Epithelial cell of prostate (primary cell): ENCODE measurements at places on chromosomes 7 and 10.

DNA sequence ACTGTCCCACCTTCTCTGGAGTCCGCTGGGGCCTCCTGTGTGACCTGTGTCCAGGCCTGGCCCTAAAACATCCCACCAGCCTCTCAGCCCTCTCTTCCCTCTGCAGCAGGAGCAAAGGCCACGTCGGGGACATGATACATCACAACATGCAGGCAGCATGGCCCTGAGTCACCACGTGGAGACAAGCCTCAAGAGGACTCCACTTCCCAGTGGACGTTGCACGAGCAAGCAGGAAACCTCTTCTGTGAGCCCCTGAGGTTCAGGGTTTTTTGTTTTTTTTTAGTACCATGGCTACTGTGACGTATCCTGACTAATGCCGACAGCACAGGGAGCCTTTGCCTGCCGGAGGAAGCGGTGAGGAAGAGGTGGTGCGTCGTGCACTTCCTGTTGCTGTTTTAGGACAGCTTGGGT is 165.9 kb downstream of the DNAJB6 start:
- no peak for DNase-seq

DNA sequence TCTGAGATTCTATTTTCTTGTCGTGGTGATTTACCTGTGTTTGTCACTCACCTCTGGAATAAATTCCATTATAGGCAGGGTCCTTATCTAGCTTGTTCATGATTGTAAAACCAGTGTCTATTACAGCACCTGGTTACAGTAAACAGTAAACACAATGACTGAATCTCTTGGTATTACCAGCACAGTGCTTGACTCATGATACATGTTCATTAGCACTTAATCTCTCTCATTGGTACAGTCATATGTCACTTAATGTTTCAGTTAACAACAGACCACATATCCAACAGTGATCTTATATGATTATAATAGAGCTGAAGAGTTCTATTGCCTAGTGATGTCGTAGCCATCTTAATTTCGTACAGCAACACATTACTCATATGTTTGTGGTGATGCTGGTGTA is 1.6 kb upstream of the TASOR2 start:
- DNase-seq: no peak

DNA sequence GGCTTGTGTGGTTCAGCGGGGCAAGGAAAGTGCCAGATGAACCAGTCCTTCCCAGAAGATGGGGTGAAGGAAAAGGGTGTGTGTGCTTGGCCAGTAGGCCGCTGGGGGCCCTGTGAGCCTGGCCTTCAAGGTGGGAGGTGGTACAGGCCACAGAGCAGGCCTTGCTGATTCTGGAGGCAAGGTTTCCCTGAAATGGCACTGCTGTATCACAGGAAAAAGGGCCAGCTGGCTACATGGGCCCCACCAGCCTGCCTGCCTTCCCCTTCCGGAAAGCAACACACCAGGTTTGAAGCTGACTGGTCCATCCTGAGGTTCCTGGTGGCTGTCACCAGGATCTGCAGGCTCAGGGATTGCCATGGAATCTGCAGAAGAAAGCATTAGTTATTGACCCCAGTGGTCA is 12.5 kb downstream of the MMRN2 start:
- DNase-seq: no peak

GRCh38 chr7:24307326-24307725 is 23.3 kb downstream of the NPY start:
- DNase-seq: no peak

GRCh38 chr10:23326544-23327307 is 17.9 kb downstream of the C10orf67 start:
- DNase-seq: no peak
